ENCODE measurements at places on chromosomes 5 and 9. TPM values are rescaled to one million over a fixed set of nuclear protein-coding genes. Genes with fewer than 3 reads are reported as not detected.
A peak's percentile ranks its signal among the peaks of the same experiment; 100 is the strongest.

- no peak for DNase-seq
Measured at GRCh38 chr5:94908889-94909480, 290.5 kb downstream of the SLF1 start.

- no peak for DNase-seq
Measured at GRCh38 chr5:135212361-135213026, 178.5 kb upstream of the PITX1 start.

- no peak for DNase-seq
Measured at GRCh38 chr5:131619102-131619501, 15.9 kb downstream of the RAPGEF6 start.

DNA sequence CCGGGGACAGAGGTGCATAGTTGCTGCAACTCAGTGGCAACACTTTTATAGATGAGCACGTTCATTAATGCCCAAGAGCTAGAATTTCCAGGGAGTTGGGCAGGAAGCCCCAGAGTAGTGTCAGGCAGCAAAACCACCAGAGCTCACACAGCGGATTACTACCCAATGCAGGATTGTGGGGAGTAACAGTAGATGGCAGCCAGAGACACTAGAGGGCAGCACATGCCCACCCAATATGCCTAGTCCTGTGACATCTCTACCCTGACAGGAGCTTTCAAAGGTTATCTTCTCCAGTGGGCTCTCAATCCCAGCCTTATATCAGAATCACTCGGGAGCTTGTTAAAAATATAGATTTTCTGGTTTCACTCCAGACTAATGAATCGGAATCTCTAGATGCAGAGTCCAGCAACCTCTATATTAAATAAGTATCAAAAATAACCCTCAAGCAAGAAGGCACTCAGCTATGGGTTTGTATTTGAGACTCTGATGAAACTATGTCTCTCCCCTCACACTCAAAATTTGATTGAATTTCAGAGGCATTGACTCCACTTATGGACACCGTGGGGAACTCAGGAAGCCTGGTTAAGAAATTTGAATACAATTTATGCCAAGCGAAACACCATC, 58.4 kb upstream of the PHF24 start:
- peak; percentile 72 for DNase-seq

GRCh38 chr5:115857057-115857479, 15.3 kb downstream of the AP3S1 start:
- DNase-seq: no peak

The MEF2C gene
- total RNA-seq: 5.9 TPM

DNA sequence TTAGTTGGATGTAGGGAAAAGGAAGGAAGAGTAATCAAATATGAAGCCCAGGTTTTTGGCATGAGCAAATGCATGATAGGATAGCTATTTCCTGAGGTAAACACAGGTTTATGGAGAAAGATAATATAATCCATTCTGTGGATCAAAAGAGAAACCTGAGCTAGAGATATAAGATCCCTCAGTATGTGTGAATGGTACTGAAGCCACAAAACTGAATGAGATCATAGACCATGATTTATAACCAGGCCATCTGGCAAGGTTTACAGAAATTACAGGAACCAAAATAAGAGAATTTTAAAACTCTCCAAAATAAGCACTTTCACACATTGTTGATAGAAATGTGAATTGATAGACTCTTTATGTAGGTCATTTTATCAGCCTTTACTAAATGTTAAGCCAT, 28.7 kb upstream of the ECM2 start:
- no peak for DNase-seq

DNA sequence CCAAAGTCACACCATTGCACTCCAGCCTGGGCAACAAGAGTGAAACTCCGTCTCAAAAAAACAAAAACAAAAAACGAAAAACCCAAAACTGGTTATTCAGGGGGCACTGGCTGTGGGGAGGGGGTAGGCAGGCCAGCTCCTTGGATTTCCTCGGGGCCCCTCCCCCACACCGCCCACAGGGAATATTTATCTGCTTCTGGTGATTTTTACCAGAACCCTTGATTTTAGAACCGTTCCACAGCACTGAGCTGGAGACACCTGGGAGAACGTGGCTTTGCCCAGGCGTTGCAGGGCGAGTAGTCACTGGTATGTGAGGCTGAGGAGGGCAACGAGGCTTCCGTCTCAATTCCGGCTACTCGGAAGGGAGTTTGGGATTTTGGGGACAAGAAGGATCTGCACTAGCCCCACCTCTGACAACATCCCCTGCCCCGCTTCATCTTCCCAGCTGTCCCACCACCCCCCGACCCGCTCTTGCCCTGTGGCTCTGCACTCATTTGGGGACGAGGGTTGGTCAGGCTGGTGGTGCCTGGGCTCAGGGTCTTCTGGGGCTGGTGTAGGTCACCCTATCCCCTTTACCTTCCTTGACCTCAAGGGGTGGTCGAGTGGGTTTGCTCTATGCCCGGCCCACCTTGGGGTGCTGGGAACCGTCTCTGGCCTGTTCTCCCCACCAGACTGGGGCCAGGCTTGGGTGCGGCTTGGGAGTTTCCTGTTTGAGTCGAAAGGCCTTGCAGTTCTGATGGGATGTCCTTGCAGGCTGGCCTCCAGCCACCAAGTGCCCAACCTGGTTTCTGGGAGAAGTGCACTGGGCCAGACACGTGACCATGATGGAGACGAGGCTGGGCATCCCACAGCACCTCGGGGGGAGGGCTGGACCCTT, 3.5 kb downstream of the AHRR start:
- DNase-seq: no peak

The KCNMB1 gene
- total RNA-seq: 0.94 TPM

- DNase-seq: no peak
Measured at GRCh38 chr5:15290953-15291352, 209.0 kb upstream of the FBXL7 start.

The PFN3 gene
- not detected for total RNA-seq

The PCDHB8 gene
- total RNA-seq: 2.3 TPM

GRCh38 chr9:117258184-117258866, 156.5 kb downstream of the ASTN2 start:
- no peak for DNase-seq

GRCh38 chr5:129459777-129460671, at the start of gene ADAMTS19:
ADAMTS19 (plus strand) TSS chr5:129460298; CDS start chr5:129460392, 94 bp downstream.
- peak; percentile 32 for DNase-seq

The SLC12A7 gene
- 35.9 TPM for total RNA-seq

- DNase-seq: no peak
Measured at GRCh38 chr9:95071925-95072324, 245.6 kb downstream of the FANCC start.

The TTLL11 gene
- 5.0 TPM for total RNA-seq

GRCh38 chr5:1155191-1156032, 43.5 kb upstream of the SLC12A7 start:
- DNase-seq: no peak

All from pancreas (tissue), 10 donors.